ENCODE measurements at places on chromosomes 5 and 9. TPM values are rescaled to one million over a fixed set of nuclear protein-coding genes. Genes with fewer than 3 reads are reported as not detected.

DNA sequence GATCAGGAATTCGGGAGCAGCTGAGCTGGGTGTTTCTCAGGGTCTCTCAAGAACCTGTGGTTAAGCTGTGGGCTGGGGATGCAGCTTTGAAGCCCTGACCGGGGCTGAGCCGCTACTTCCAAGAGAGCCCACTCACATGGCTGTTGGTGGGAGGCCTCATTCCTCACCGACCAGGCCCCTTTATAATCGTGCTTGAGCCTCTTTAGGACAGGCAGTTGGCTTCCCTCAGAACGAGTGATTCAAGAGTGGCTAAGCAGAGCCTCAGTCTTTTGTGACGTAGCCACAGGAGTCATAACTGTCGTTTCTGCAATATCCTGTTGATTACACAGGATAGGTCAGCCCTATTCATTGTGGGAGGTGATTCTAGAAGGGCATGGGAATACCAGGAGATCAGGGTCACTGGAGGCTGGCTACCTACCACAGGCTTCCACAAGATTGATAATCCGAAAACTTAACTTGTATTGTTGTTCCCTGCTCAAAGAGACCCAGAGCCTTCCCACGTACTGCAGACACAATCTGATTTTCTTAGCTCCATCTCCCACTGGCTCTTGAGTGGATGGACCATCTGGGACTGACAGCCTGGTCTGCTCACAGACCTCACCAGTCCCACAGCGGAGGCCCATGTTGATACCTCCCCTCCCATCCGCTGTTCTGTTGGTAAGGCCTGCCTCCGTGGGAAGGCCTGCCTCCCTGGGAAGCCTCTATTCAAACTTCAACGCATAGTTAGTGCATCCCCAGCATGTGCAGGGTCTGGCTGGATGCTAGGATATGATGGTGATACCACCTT lies 3.0 kb upstream of the ERGIC1 start:
- peak; percentile 92 for DNase-seq

DNA sequence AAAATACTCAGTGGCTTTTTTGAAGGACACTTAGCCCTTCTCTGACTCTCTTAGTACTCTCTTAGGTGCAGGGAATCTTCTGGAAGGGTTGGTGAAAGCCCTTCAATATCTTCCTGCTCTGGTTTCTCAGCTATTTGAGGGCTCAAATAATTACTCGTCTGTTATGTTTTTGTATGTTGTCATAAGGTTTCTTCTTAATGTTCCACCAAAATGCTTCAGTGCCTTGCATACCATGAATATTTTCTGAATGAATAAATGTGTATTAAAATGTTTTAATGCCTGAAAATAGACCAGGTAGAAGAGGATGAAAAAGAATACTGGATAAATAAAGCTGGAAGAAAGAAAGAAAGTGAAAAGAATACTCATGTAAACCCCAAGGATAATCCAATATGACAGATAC lies 124.3 kb downstream of the STK32A start:
- peak; percentile 33 for DNase-seq

DNA sequence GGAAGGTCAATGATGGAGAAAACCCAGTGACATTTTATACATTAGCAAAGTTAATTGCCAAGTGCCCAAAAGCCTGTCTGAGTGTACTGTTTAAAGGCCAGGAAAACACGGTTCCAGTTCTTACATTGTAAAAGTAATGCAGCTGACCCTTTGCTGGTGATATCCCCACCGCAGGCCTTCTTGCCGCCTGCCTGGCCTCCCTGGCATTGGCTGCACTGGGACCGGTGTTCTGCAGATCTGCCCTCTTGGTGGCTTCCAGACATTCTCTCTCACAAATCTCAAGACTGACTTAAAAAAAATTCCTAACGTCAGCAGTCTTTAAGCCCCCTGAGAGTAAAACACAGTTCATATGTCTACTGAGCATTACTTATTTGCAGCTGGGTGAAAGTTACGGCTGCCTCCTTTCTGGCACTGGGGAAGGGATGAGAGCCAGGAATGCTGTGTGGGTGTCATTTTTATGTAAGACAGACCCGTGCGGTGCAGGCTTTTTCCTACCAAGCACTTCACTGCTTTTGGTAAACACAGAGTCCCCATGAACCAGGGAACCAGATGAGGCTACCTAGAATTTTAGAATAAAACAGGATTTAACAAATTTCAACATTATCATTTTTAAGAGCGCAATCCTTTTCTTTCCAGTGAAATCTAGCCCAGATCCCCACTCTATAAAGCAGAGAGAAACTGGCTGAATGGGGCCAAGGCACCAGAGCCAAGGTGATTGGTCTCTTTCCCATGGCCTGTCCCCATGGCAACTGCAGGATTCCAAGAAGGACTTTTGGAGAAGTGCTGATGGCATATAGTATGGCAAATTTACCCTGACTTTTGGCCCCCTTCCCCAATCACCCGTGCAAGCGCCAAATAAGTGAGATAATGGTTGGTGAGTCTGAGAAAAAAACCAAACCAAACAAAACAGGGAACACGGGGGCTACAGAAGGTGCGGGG lies 80.8 kb downstream of the LMNB1 start:
- DNase-seq: peak; percentile 47

- no peak for DNase-seq
Measured at GRCh38 chr5:23482642-23483041, 24.8 kb upstream of the PRDM9 start.

DNA sequence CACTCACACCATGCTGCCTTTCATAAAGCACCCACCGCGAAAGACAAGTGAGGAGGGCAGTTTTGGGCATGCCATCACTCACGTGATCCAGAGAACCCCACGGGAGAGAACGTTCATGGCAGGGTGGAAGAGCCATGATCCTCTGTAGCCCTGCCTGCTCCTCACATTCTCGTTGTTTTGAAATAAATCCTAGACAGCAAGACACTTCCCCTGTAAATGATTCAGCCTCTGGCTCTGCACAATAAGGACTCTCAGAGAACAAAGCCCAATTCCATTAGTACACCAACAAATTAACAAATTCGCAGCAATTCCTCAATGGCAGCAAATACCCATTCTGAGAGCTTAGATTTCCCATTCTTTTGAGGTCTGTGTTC lies 71.5 kb downstream of the WNK2 start:
- DNase-seq: no peak

DNA sequence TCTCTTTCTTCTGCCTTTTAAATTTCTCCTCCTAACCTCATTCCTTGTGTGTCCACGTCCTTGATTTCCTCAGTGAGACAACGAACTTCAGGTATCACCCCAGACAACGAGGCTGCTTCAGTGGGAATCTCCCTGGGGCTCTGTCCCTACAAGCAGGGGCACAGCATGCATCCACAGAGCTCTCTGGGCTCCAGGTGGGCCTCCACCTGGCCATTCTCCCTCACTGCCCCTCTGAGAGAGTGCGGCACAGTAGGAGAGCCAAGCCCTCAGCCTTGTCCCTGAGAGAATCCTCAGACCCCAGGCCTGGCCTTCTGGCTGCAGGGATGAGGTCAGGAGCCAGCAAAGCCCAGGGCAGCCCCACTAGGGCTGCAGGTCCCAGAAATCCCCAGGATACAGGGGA lies 105.3 kb downstream of the LHFPL2 start:
- DNase-seq: no peak

DNA sequence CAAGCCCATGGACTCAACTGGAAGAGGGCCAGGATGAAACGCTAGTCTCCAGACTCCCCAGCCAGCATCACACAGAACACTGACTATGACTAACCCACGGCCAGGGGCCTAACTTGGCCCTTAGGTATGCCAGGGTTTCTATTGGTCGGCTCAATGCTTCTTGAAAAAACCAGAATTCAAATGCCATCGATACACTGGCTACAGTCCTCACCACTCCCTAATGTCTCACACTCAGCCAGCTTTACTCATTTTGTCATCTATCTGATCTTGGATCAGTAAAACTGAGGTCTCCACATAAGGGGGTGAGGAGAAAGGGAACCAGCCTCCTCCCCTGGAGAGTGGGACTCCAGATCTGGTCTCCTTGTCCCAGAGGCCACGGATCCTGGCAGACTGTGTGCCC lies 59.5 kb upstream of the FUBP3 start:
- DNase-seq: no peak

GRCh38 chr5:143636931-143637528 lies 174.9 kb upstream of the HMHB1 start:
- peak; percentile 88 for DNase-seq

GRCh38 chr5:14038341-14038959 lies 94.0 kb upstream of the DNAH5 start:
- peak; percentile 89 for DNase-seq

DNA sequence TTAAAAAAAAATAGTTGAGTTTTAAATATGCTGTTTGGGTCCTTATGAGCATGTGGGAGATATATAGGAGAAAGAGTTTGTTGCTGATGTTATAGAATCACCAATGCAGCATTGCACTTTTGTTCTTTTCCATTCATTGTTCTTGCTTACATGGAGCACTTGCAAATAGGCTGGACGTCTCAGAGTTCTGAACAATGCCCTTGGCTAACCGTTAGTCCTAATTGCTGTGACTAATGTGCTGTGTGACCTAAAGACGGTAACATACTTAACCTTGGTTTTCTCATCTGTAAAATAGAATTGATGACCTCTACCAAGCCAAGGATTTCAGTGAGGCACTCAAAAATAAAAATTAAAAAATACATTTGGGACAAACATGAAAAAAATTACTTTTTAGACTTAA lies 29.8 kb downstream of the PIK3R1 start:
- DNase-seq: peak; percentile 72

DNA sequence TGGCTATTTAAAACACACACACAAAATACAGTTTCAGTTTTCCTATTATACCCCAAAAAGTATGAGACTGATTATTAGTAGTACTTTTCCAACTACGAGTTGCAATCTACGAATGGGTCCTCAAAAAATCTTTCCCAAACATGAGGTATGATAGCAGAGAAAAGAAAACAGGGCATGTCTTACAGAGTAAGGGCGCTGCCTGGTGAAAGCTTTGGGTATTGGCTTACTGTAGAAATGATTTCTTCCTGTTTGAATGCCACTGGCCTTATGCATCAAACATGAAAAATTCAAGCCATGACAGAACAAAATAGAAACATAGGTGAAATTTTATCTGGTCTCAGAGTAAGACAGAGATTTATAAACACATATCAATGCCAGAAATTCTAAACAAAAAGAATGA lies 448.0 kb downstream of the SPOCK1 start:
- DNase-seq: no peak

DNA sequence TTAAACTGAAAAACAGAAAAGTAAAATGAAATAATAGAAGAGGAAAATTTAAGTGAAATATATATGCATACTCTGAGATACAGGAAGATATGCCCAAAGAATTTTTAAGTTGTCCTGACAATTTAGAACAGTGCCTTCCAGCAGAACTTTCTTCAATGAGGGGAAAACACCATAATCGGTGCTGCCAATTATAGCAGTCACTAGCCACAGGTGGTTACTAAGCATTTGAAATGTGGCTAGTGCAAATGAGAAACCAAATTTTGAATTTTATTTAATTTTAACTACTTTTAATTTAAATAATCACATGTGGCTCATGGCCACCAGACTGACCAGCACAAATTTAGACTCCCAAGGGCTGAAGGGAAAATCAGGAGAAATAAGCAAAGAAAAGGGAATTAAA lies 410.6 kb downstream of the RAB3C start:
- DNase-seq: no peak

GRCh38 chr9:98383758-98384157 lies 128.3 kb upstream of the TBC1D2 start:
- DNase-seq: no peak

- no peak for DNase-seq
Measured at GRCh38 chr5:93476251-93476742, 104.7 kb downstream of the NR2F1-AS1 start.

GRCh38 chr5:12690361-12690760 lies 786.1 kb upstream of the CTNND2 start:
- no peak for DNase-seq

- DNase-seq: no peak
Measured at GRCh38 chr5:89452081-89452480, 569.1 kb upstream of the MEF2C start.

DNA sequence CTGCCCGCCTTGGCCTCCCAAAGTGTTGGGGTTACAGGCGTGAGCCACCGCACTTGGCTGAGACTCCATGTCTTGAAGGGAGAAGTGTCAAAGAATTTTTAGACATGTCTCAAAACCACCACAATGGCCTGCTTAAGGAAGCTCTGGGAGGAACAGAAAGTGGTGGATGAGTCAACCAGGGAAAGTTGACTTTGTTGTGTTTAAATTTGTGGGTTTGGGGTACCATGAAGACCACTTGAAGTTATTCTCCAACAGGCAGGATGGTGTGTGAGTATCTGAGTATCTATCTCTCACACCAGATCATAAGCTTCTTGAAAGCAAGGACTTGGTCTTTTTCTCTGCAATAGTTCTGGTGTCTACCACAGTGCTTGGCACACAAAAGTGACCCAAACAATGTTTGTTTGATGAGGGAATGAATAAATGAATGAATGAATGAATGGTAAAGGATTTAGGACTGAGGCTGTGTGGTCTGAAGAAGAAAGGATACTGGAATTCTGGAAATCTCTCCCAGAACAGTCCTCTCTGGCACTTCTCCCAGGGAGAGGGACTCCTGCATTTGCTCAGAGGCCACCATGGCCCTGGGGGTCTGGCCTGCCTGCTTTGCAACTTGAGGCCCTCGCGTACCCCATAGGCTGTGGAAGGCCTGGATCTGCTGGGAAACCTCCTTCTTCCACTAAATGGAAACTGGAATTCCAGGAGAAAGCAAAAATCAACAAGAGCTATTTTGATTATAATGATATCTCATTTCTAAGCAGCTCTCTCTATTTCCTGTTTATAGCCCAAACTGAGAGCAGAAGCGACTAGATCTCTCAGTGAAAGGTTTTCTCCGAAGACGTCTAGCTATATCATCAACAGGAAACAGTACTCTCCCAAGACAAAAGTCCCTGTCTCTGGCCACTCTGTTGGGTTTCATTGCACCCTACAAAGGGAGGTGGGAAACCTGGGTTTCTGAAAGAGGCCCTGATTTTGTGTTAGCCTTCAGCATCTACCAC lies 187.9 kb downstream of the PALM2AKAP2 start:
- DNase-seq: no peak

DNA sequence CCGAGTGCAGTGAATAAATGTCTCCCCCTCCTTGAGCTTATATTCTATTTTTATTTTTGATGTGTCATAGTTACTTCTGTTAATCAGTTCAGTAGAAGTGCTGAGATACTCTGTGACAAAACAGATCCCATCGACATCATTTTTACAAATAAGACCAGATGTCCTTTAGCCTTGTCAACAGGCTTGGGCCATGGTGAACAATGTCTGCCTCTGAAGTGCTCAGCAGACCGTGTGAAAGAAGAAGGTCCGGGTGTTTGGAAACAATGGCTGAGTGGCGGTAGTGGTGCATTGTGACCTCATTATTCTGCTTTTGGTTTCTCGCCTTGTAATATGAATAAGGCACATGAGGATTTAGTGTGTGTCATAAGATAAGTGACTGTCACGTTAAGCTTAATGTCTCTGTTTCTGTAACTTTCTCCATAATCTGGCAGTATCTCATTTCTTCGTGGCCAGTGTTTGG lies 71.2 kb downstream of the SYK start:
- no peak for DNase-seq

FCN2 gene
- not detected for total RNA-seq

PPP3R2 gene
- not detected for total RNA-seq

DPYSL3 gene
- total RNA-seq: 198 TPM

NKD2 gene
- 0.48 TPM for total RNA-seq

NR4A3 gene
- 3.6 TPM for total RNA-seq

TAS2R1 gene
- not detected for total RNA-seq

CBY3 gene
- total RNA-seq: not detected

OR2S2 gene
- not detected for total RNA-seq

NAIP gene
- 5.1 TPM for total RNA-seq

RGMB gene
- 48.7 TPM for total RNA-seq

CORO2A gene
- 11.1 TPM for total RNA-seq

CYSRT1 gene
- total RNA-seq: 1.3 TPM

IL9 gene
- not detected for total RNA-seq

SLC6A19 gene
- not detected for total RNA-seq
